T-helper 22 cell (primary cell): ENCODE measurements at places on chromosomes 7 and 10.

DNA sequence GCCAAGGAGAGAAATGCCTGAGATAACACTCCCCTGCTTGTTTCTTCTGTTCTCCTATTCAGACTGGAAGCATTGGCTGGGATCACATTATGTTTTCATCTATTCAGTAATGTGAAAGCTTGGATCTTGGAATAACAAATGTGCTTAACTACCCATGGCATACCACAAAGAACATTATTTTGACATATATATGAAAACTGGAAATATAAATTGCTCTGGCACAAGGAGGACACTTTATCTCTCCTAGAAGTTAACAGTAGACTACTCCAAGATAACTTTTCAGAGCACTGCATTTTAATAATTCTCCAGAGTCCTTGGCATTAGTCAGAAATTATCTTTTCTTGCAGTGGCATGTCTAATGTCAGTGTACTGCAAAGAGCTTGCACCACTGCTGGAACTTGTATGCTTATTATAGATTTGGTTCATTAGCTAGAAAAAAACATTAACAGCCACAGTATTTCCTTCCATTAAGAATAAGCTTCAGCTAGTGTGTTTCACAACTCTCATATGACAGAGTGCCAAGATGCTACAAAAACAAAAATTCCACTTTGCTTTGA is 169.3 kb upstream of the LRRN3 start:
- DNase-seq: no peak

- no peak for DNase-seq
Observed at GRCh38 chr7:31029251-31030042, 22.7 kb upstream of the ADCYAP1R1 start.

DNA sequence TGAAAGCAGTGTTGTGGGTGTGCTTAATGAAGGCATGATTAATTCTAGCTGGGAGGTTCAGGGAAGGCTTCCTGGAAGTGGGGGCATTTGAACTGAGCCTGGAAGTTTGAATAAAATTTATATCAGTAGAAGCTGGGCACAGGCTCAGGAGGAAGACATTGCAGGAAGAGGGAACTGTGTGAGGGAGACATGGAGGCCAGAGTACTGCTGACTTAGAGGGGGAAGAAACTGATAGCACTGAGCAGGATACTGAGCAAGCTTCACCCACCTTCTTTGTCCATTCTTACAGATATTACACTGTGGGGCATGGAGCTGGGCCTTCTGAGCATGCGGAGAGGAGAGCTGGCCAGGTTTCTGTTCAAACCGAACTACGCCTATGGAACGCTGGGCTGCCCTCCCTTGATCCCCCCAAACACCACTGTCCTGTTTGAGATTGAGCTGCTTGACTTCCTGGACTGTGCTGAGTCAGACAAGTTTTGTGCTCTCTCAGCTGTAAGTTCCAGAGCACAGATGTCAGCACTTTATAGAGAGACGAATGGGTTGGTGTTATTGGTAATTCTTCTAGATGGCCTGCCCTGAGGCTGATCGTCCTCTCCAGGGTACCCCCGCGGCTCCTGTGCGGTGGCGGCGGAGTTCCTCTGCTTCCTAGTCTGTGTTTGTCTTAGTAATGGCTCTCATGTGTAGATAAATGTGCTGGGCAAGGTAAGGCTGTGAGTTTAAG is 2.1 kb downstream of the FKBP6 start:
- DNase-seq: no peak

- no peak for DNase-seq
Observed at GRCh38 chr10:128087884-128088709, 38.1 kb downstream of the MKI67 start.

DNA sequence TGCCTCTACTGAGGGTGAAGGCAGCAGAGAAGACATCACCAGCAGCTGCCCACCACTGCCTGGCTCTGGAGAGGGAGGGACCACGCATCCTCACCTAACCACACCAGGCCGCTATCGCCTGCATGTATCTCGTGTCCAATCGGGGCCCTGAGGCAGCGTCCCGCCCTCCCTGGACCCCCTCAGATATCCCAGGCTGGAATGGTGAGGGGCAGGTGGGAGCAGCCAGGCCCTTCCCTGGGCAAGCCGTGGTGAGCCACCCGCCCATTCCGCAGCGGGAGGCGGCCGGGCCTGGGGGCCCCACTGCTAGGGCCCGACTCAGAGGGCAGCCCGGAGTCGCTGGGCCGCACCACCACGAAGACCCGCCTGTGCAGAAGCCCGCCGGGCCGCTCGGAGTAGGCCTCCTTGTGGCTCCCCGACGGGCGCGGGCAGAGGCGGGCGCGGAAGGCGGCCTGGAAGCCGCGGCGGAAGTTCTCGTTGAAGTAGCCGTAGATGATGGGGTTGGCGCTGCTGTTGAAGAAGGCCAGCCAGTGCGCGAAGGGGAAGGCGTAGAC is 21.6 kb upstream of the PPA1 start:
- DNase-seq: no peak

GRCh38 chr7:79084423-79084822 is 369.0 kb downstream of the MAGI2 start:
- DNase-seq: no peak

DNA sequence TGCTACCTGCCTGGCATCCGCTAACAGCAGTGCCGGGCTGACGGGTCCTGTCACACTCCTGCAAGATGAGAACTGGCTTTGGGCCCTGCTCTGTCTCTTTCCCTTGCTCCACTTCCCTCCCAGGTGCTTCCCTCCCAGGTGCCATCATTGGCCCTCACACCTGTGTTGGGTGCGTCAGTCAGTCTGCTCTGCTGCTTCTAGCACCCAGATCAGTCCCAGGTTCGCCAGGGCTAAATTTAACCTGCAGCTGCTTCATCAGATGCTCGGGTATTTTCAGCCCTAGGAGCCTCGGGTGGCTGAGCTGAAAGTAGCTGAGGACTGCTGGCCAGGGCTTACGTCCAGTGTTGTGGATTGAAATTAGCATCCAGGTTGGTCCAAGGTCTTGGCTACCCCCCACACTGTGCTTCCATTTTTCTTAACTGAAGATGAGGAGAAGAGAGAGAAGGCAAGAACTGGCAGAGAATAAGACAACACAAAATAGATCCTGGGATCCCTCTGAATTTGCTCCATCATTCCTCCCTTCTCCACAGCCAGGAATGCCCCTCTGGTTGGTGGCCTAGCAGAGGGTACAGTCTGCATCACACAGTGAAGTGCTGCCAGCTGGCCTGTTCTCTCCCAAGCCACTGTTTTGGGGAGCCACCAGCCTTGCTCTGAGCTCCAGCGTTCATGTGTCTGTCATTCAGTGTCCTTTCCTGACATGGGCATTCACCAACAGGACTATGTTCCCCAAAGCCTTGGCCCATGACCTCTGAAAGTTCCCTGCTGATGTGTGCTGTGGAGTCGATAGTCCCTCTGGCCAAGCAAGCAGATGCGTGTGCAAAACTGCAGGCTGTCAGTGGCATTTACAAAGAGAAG is 65.9 kb upstream of the SYPL1 start:
- DNase-seq: no peak

- DNase-seq: no peak
Observed at GRCh38 chr10:110691139-110691538, 47.0 kb downstream of the RBM20 start.

GRCh38 chr10:112716924-112717413 is 233.1 kb upstream of the TCF7L2 start:
- DNase-seq: no peak

GRCh38 chr7:85469446-85470010 is 282.7 kb upstream of the SEMA3D start:
- no peak for DNase-seq

GRCh38 chr10:1509011-1509530 is 228.3 kb downstream of the ADARB2 start:
- DNase-seq: no peak

DNA sequence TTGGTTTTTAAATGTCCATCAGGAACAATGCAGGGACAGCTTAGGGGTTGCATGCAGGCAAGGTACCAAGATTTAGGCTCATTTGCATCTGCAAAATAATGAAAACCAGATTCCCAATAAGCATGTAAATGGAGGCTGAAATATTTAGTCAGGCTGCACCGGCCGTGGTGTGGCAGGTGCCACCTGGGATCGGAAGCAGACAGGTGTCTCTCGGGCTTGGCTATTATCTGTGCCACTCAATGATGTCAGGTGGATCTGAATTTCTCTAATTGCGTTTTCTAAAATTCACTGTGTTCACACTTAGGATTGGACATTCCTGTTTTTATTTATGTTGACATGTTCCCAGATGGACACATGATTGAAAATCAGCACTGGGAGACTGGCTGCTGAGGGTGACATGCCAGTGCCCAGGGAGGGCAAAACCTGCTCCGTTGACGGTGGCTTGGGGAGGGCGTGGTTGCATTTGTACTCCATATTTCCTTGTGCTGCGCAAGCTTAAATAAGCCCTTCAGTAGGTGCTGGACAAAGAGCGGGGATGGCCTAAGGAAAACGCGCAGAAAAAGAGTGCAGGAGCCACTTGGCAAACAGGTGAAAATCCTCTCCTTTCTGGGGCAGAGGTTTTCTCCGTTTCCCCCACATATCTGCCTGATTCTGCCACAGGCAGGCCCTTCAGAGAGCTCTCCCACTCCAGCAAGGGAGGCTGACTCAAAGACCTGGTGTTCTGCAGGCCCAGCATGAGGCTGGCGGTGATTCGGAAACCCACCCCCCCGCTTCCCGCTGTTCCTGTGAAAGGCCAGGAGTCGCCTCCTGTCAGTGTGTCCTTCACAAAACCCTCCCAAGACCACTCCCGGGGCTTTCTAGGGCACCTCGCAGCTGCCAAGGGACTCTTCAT is 142.5 kb downstream of the WDR37 start:
- DNase-seq: no peak

GRCh38 chr10:113985297-113985844 is 58.3 kb upstream of the ADRB1 start:
- no peak for DNase-seq

DNA sequence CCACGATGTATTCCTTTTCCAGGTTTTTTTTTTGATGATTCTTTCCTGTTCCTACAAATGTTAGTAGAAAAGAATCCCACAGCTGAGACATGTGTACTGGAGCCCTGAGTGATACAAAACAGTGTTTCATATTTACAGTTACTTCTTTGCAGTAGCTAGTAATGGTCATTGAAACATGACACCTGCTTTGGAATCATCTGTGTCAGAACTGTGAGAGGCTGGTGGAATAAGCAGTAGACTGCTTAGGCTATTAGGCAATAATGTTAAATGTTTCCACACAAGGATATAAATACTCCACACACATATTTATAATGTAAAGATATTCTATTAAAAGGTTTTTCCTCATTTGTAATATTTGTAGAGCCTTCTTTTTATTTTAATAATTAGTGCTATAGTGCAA is 394.0 kb downstream of the THSD7A start:
- no peak for DNase-seq

- no peak for DNase-seq
Observed at GRCh38 chr7:132410861-132411541, 165.3 kb downstream of the PLXNA4 start.

DNA sequence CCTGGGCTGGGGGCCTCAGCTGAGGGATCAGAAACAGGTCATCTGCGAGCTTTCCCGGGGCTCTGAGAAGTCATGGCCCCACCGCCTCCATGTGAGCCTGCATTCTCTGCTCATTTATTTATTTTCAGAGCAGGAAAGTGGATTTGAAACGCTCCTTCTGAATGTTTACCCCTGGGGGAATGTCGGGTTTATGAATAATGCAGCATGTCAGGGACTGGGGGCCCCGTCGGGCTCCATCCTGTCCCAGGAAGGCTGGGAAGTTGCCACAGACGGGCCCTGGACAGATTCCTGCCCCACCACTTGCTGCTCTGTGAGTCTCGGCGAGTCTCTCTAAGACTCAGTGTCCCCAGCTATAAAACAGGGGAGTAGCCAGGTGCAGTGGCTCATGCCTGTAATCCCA is 11.9 kb upstream of the GTF2IRD1 start:
- DNase-seq: no peak

GRCh38 chr10:52111101-52111891 is 202.8 kb upstream of the DKK1 start:
- DNase-seq: no peak

GRCh38 chr7:39451901-39452300 is 114.3 kb upstream of the YAE1 start:
- DNase-seq: no peak

GRCh38 chr7:27527348-27527714 is 135.4 kb downstream of the HIBADH start:
- DNase-seq: no peak

- no peak for DNase-seq
Observed at GRCh38 chr7:83599131-83599530, 49.8 kb downstream of the SEMA3E start.

GRCh38 chr10:51368943-51369342 is 294.7 kb downstream of the PRKG1 start:
- DNase-seq: no peak

GRCh38 chr7:90238022-90238421 is 7.0 kb upstream of the CFAP69 start:
- no peak for DNase-seq

GRCh38 chr10:112767156-112767555 is 182.9 kb upstream of the TCF7L2 start:
- no peak for DNase-seq

DNA sequence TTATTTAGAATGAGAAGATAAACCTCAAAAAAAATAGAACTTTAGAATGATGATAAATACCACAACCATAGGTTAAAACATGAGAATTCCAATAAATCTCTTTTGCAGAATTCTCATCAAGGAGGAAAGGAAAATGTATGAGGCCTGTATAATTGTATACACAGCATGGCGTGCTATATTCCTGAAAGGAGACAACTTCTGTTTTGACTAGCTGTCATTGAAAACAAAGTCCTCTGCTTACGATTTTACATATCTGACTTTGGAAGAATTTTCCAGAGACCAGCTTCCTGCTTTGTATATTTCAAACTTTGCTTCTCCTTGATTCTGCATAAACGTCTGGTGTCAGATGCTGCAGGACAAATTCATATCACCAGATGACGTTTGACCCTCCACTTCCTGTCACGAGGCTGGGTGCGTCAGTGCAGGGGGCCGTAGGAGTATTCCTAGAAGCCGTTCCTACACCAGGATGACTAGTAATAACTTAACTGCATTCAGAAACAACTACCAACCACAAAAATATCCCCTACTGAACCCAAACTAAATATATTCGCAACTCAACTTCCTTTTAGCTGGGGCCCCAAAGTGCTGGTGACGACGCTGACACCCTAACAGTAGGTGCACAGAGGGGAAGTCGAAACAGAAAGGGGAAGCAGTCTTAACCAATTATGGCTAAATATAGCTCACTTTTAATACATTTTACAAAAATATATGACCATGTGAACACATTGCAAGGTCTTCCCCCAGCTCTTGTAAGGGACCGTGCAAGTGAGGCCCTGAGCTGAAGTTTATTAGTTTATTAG is 178.6 kb upstream of the INHBA start:
- DNase-seq: peak; percentile 19

DNA sequence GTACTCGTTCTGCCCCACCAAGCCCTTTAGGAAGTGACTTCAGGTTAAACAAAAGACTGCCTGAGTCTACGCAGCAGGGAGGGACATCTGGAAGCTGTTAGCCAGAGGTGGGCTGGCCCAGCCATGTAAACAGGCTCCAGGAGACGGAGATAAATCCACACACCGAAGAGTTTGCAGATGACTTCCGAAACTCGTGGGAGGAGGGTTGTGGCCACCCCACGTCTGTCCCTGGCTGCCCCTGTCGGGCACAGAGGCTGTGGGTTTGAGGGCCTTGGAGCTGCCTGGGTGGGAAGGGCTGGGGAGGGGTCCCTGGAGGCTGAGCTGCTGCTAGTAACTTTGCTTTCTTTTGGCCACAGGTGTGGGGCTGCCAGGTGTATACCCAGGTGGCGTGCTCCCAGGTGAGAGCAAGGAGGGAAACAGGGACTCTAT is 15.6 kb downstream of the ELN start:
- DNase-seq: no peak
